H4 (cell line): ENCODE measurements at places on chromosomes 13 and 19.

GRCh38 chr13:25691654-25692053 is 319.9 kb downstream of the ATP8A2 start:
- no peak for DNase-seq

DNA sequence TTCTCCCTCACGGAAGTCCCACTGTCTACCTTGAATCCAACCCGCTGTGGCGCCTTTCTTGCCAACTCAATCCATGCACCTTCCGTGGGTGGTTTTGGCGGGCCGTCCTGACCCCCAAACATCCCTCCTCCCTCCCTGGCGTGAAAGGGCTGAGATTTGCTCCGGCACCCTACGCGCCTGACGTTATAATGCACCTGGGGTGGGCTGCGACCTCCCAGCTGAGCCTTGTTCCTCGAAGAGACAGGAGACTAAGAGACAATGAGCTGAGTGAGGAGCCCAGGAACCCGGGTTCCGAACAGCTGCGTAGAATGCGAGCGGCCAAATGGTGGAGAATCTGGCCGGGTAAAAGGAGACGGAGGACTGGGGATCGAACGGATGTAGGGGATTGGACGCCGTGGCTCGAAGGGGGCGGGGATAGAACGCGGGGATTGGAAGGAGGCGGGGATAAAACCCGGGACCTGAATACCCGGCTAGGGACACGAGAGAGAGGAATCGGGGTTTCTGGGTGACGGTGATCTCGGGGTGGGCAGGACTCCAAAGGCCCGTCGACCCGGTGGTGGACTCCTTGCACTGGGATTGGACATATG is at the start of gene CPT1C:
Gene CPT1C, plus strand, starts transcription at position 461 of the 587 bp plus-strand sequence. CDS start 1,137 bp downstream, outside the sequence.
- no peak for DNase-seq

DNA sequence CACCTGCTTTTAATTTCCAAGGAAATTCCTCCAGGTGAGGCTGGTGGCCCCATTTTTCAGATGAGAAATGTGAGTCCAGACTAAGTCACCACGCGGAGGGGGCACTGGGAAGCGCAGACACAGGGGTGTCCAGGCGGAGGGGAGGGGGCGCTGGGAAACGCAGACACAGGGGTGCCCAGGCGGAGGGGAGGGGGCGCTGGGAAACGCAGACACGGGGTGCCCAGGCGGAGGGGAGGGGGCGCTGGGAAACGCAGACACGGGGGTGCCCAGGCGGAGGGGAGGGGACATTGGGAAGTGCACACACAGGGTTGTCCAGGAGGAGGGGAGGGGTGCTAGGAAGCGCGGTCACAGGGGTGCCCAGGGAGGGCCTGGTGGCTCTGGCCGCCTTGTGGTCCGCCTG is 3.5 kb downstream of the GRK1 start:
- DNase-seq: no peak

- DNase-seq: no peak
These were observed 156.2 kb downstream of the STK24 start for GRCh38 chr13:98420554-98421175.

GRCh38 chr19:40641281-40641680 is 40.1 kb downstream of the LTBP4 start:
- no peak for DNase-seq

DNA sequence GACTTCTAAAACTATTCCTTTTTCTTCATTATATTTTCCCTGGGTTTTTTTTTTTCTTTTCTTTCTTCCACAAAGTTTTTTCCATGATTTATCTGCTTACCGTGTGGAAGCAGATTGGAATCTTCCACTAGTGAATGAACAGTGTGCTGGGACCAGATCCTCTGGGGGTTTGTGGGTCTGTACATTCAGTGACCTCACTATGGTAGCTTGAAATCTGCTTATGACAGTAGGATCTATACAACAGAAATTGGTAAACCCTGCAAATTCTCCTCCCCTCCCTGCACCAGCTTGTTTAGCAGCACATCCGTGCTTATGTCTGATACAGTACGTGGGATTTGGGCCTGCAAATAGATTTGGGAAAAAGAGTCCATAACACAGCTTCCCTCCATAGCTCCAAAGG is 26.0 kb upstream of the MAB21L1 start:
- DNase-seq: no peak

GRCh38 chr13:52815330-52815729 is 33.1 kb downstream of the PCDH8 start:
- no peak for DNase-seq

GRCh38 chr13:43994999-43995859 is 115.5 kb downstream of the LACC1 start:
- DNase-seq: no peak

DNA sequence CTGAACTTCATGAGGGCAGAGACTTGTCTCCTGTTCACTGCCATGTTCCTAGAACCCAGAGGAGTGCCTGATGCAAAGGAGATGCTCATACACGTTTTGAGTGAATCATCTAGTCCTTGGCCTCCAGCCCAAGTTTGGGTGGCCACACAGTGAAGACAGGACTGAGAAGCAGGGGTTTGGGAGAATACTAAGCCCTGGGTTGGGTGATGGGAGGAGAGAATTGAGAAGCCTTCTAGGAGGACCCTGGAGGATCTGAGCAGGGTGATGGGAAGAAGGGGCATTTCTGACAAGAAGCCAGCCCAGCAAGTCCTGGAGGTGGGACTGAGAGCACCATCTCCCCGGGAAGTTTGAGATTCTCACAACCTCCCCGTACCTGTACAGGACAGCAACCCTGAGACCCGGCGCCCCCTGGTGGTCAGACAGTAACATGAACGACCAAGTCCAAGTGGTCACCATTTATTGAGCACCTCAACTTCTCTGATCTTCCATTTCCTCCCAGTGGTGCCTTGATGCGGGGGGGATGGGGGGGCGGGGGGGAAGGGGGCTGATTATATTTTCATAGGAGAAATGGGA is 11.0 kb downstream of the CTU1 start:
- peak; percentile 50 for DNase-seq

DNA sequence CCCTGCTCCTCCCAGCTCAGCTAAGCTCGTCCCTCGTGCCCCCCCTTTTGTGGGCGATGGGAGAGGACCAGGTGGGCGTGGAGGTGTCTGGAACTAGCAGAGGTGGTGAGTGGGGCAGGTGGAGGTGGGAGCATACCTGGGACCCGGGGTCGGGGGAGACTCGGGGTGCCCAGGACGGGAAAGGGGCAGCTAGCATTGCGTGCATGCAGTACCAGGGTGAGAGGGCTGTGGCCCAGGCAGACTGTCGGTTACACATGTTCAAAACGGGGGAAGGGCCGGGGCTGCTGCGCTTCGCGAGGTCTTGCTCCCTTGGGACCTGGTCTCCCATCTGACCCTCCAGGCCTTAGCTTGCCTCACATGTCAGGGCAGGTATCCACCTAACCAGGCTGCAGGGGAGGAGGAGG is 9.1 kb downstream of the TLE5 start:
- no peak for DNase-seq

GRCh38 chr13:65834897-65835296 is 1395.2 kb downstream of the PCDH9 start:
- DNase-seq: no peak

DNA sequence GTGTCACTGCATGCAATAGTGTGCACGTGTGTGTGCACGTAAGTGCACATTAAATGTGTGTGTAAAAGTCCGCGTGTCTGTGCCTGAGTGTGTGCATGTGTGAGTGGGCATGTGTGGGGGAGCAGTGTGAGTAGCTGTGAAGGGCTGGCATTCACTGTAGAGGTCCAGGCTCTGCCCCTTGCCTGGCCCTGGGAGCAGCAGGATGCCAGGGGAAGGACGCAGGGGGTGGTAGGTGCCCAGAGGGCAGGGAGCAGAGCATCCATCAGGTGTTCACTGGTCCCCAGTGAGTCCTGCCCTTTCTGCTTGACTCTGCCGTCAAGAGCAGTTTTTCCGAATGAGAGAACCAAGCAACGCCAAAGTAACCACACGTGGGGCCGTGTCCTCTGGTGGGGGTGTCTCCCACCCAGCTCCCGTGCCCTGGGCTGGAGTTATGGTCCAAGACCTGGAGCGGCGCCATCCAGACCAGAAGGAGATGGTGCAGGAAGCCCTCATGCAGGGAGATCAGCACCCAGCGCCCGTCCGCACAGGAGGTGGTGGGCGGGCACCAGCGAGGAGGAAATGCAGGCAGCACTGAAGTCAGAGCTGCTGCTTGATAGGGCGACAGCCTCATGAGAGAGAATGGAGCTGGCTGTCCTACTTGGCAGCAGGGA is 68.5 kb downstream of the TEX29 start:
- DNase-seq: no peak

- no peak for DNase-seq
These were observed at the start of gene OLFM2 for GRCh38 chr19:9936326-9937000. OLFM2 (minus strand) TSS chr19:9936515; CDS start chr19:9936366, 149 bp downstream.

DNA sequence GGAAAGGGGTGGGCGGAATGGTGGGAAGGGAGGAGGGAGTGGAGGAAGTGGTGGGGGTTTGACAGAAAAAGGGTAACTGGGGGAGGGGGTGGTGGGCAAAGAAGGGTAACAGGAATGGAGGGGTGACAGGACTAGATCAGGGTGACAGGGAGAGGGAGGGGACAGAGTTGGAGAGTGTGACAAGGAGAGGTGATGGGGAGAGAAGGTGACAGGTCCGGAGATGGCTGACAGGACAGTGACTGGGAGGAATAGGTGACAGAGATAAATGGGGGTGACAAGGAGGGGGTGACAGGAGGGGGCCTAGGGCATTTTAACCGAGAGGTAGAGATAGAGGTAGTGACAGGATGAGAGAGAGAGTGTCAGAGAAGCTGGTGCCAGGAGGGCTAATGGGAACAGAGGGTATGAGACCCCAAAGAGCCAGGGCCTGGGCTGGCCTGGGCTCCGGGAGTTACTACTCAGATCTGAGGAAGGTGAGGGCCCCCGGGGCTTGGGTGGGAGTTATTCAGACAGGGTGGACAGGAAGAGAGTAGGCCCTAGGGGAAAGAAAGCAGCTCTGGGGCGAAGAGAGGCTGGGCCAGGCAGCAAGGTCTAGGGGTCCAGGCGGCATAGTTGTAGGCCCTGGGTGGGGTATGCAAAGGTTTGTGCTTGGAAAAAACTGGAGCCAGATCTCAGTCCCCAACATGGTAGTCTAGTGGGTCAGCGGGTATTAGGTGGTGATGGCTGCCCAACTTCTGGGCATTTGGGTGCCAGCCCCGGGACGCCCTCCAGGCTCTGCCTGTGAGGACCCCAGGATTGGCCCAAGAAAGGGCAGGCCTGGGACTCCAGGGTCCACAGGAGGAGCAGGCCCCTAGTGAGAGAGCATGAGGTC is 660 bp downstream of the CIC start:
- DNase-seq: no peak

- DNase-seq: no peak
These were observed 5.1 kb downstream of the IRGC start for GRCh38 chr19:43720936-43721335.

DNA sequence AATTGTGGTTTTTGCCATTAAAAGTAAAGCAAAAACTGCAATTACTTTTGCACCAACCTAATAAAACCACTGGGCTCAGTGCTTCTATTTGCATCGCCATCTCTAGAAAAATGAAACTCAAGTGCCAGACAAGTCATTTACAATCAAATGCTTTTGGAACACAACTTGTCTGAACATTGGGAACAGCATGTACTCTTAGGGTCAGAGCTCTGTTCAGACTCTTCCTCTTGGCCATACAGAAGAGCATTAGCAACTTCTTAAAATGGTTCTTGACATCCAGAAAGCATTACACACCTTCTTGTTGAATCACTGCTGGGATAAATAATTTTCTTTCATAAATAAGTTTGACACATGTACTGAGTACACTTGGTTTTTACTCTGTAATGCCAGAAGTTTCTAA is 272.5 kb downstream of the DCLK1 start:
- DNase-seq: no peak

- no peak for DNase-seq
These were observed 370.8 kb downstream of the ZNF536 start for GRCh38 chr19:30743011-30743410.

DNA sequence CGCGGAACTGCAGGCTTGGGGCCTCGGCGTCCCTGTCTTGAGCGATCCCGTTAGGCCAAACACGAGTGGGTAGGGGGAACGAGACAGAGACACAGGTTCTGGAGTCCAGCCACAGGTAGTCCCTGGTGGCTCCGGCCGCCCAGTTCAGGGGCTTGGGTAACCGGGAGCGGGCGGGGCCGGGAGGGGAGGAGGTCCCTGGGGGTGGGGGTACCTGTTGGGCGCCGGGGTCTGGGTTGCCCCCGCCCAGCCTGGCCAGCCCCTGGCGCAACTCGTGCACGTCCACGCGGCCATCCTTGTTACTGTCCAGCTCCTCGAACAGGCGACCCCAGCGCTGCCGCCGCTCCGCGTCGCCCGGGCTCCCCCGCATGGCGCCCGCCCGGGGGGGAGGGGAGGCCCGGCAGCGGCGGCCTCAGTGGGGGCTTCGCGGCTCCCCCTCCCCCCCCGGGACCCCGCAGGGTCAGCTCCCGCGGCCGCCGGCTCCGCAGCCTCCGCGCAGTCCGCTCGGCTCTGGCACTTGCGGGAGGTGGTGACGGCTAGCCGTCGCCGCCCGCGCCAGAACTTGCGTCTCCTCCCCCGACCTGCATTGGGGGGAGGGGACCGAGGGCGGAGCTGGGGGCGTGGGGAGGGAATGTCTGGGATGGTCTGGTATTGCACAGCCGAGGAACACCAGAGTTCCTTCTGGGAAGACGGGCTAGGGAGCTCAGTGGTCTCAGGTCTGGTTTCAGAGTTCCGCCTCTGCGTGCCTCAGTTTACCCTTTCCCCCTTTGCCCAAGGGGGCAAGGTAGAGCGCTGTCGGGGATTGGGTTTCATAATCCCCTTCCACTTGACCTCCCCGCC is at the start of gene SLC25A23:
Gene SLC25A23, minus strand, starts transcription at position 531 of the 837 bp plus-strand sequence. Its CDS starts 164 bp downstream, at position 367.
- peak; percentile 53 for DNase-seq

DNA sequence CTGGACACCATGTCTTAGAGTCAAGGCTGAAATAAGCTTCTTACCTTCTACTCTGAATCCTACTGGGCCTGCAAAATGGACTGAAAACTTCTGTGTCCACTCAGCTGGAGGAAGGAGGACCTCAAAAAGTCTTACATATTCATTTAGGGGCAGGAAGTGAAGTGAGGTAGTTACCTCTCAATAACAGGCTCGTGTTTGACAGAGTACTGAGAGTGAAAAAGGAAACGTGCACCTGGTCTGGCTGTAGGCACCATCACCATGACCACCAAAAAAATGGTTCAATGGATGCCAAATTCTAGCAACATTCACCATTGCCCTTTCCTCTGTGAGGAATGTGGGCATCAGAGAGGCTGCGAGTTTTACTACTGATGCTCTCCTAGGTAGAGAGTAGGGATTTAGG is 176.2 kb downstream of the RFC3 start:
- no peak for DNase-seq

GRCh38 chr19:42392165-42392564 is 2.1 kb upstream of the CNFN start:
- no peak for DNase-seq

GRCh38 chr13:101157261-101157660 is 259.0 kb downstream of the NALCN start:
- DNase-seq: no peak

- DNase-seq: peak; percentile 54
These were observed 541.0 kb downstream of the RFC3 start for GRCh38 chr13:34358811-34359513.
